ENCODE measurements at places on chromosomes 3 and 15.

DNA sequence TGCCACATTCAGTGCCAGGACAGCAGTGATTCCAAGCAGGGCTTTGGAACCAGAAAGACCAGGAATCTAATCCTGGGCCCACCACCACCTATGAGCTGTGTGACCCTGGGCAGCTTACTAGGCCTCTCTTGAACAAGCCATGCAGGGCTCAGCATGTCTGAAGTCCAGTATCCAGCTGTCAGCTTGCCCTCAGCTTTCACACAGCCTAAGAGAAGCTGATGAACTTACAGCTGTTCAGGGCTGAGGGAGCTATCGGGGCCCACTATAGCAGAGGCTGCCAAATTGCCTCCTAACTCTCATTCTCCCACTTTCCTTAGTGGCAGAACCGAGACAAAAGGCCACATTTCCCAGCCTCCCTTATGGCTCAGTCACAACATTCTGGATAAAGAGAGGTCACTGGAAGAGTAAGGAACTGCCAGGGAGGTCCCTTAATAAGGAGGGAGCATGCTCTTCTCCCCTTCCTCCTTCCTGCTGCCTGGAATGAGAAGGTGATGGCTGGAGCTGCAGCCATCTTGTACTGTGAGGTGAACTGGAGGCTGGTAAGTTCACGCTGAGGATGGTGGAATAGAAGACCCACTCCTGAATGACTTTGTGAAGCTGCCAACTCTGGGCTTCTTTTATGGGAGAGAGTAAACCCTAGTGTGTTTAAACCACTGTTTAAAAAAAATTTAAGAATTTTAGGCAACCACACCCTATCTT lies 34.5 kb downstream of the FEM1B start:
- DNase-seq: no peak

- no peak for DNase-seq
Measured at GRCh38 chr3:2133146-2133545, 34.5 kb downstream of the CNTN4 start.

GRCh38 chr3:12978682-12979081 lies 94.5 kb downstream of the IQSEC1 start:
- no peak for DNase-seq

GRCh38 chr3:103499132-103499900 lies 1064.5 kb downstream of the ZPLD1 start:
- DNase-seq: no peak

DNA sequence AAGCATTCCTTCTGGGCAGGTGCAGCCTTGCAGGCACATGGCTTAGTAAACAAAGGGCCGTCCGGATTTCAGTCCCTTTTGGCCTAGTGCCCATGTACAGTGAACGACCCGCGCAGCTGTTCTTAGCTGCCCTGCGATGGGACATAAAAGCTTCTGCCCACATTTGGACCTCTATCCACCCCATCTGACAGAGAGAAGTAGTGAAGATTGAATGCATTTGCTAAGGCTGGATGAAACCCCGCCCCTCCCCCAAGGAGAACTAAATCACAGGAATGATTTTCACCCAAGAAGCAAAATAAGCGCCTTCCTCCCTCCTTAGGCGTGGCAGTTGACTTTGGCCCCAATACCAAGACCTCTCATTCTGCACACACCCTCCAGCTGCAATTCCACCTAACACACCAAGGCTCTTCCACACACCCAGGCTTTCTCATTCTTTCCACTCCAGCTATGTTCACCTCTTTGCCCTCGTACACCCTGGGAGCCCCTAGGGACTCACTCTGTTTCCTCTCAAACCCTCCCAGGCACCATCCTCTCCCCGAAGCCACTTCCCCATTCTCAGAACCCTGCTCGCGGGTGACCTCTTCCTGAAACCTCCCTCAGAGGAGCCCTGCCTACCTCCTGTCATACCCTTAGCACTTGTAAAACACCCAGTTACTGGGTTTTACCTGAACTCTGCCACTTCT lies 14.1 kb upstream of the HRH1 start:
- no peak for DNase-seq

- DNase-seq: no peak
Measured at GRCh38 chr3:19937459-19938294, 3.7 kb upstream of the EFHB start.

DNA sequence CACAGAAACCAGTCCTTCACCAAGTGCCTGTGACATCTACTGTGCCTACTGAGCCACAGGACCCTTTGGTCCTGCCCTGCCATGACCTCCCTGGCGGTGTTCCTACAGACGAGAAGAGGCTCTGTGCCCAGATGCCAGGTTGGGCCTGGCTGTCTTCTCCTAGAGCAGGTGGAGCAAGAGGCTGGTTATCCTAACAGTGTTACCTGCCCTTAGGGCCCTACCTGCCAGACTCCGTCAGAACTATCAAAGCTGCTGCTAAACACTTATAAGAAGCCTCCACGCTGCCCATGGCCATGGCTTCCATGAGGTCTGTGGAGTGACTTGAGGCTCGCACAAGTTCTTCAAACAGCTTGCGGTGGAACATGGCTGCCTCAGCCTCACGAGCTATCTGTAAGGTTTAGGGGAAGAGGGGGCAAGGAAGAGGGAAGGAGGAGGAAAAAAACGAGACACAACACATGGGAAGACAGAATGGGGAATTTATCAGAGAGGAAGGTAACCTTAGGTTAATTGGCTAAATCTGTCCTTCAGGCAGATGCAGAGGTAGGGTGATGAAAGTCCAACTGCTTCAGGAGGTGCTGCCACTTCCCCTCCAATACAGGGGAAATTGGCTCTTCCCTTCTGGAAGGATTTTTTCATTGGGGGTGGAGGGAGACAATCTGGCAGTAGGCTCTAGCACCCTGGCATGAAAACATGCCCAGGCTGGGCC lies 5.4 kb upstream of the GRAMD2A start:
- no peak for DNase-seq

DNA sequence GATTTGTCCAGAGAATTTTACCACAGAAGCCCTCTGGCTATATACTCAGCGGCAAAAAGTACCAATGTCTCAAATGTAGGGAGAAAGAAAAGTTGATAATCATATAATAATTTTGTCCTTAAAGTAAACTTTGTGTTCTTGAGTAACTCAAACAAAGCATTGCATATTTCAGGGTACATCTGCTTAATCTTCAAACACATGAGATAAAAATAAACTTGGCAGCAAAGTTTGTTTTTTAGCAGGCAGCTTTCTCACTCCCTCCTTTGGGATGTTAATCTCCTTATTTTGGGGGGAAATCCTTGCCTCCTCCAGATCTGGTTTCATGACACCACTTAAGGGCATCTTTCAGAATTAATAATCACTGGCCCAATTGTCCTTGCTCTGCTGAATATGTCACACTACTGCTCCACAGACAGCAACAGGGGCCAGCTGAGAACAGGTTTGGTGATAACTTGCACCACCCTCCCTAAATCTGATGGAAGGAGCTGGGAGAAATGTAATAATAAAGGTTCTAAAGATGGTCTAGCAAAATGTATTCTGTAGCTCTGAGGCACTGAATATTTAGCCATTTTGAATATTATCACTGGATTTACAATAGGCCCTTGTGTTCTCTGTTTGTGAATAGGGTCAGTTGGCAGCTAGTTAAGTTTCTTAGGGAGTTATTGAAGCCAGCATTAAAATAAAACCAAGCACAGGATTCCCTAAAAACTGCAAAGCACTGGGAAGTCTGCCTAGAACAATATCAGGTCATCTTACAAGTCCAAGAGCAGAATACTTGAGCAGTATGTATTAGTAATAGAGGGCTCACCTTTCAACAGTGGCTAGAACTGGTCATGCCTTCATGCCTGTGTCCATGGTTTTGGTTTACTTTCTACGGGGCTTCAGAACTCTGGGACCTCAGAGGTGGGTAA lies 79.2 kb downstream of the EFL1 start:
- DNase-seq: no peak

DNA sequence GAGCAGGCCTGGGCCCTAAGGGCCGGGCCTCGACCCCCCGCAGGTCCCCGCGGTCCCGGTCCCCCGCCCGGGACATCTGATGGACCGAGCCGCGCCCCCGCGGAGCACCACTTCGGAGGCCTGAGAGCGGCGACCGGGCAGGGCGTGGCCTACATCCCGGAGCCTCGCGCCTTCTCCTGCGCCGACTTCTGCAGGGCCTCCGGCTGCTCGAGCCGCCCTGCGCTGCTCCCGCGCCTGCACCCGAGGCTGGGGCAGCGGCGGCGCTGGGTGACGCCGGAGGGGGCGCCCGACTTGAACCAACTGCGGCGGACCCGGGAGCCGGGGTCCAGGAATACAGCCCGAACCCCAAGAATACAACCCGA lies 14.9 kb upstream of the GP9 start:
- no peak for DNase-seq

DNA sequence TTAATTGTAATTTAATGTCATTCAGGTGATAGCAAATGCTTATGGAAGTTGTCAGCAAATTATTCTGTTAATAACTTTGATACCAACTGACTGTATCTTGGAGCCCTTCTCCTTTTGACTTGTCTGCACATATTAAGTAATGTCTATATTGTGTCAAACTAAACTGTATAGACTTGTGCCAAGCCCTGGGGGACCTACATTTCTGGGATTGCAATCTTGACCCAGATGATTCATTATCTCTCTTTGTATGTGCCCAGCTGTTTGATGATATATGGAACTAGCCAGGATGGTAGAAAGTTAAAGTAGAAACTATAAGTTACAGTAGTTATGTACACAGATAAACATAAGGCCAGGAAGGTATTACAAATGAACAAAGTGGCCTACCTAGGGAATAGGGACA lies 402.8 kb upstream of the RARB start:
- DNase-seq: no peak

- DNase-seq: no peak
Measured at GRCh38 chr3:127827808-127828207, 5.5 kb upstream of the MGLL start.

- no peak for DNase-seq
Measured at GRCh38 chr3:189236352-189236751, 64.6 kb downstream of the TPRG1 start.

DNA sequence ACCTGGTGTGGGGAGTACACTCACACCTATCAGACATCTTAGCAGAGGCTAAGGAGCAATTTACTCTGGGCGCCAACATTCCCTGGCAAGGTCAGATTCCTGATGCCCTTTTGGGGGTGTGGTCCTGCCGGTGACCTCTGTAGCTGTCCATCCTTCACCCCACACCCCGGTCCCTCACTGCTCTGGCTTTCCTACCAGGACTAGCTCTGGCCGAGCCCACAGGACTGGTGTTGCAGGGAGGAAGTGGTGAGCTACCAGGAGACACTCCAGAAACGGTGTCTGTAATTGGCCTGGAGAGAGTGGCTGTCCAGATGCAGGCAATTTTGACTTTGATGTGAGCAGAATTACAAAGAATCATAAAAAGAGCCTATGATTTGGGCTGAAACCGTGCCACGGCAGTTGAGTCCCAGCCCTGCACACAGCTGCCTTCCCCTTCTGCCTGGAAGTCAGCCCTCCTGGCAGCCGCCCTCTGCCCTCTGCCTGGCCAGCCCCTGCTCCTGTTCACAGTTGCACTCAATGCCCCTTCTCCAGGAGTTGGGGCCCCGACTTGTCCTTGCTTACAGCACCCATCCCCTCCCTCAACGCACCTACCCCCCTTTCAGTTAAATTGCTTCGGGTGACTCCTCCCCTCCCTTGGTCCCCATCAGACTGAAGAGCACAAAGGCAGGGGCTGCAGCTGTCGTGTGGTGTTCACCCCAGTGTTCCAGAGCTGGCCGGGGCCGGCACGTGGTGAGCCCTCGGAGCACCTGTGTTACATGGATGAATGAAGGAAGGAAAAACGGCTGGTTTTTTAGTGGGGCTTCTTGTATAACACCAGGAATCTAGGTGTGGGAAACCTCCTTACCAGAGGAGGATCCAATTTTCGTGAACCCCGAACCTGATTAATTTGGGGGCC lies 80.2 kb upstream of the TPM1 start:
- no peak for DNase-seq

DNA sequence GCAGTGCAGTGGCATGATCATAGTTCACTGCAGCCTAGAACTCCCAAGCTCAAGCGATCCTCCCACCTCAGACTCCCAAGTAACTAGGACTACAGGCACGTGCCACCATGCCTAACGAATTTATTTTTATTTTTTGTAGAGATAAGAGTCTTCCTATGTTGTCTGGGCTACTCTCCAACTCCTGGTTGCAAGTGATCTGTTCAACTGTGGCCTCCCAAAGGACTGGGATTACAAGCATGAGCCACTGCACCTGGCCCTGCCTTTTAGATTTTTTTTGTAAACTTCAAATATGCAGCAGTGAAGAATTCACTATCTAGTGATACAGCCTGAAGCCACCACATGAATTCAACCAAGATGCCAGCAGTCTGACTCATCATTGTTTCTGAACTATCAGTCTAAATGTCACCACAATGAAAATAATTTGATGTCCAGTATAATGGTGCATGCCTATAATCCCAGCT lies 32.7 kb downstream of the UBXN7 start:
- no peak for DNase-seq

- no peak for DNase-seq
Measured at GRCh38 chr3:48991851-48992545, 2.0 kb downstream of the P4HTM start.

GRCh38 chr3:132981719-132982118 lies 56.5 kb upstream of the TMEM108 start:
- no peak for DNase-seq

DNA sequence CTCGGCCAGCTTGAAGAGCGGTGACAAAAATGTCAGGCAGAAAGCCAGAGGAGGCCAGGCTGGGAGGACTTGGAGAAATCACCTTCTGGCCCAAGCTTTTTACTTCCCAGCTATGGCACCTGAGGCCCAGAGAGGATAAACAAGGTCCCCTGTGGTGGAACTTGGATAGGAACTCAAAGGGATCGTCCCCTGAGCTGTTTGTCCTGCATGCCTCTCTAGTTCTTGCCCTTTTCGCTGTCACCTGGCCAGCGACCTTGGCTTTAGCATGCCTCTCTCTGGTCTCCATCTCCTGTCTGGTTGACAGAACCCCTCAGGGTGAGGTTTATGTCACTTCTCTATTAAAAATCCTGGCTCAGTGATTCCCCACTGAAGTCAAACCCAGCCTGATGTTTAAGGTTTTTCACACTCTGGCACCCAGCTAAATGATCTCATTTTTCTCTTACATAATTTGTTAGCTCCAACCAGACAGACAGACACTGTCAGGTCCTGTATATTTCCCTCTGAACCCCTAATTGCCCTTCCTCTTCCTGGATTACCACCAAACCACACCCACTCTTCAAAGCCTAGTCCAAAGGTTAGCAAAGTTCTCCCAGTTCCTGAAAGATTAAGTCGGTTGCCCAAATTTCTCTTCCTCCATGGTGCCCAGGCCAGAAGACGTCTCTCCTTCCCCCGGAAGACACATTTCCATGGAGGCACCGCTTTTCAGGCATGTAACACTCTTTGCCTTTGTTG lies 169.1 kb downstream of the FAM43A start:
- DNase-seq: no peak
